ENCODE measurements at places on chromosomes 12 and 14. TPM values are rescaled to one million over a fixed set of nuclear protein-coding genes. Genes with fewer than 3 reads are reported as not detected.
A peak's percentile ranks its signal among the peaks of the same experiment; 100 is the strongest.

DNA sequence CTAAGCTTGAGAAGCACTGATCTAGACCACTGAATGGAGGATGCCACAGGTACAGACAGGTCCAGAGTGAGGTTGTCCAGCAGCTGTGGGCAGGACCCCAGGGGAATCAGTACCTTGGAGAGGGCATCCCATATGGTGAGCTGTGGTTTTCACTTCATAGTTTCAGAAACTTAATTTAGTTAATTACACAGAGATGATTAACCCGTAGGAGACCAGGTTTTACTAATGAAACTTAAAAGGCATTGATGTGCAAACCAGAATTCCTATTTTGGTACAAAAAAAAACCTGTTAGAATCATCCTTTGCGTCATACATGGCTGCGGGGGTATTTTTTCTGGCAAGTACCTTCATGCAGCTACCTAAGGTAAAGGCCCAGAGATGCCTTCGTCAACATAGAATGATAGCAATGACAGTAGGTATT is 159.3 kb downstream of the DACT1 start:
- no peak for DNase-seq

The ART4 gene
- 1.3 TPM for total RNA-seq

DNA sequence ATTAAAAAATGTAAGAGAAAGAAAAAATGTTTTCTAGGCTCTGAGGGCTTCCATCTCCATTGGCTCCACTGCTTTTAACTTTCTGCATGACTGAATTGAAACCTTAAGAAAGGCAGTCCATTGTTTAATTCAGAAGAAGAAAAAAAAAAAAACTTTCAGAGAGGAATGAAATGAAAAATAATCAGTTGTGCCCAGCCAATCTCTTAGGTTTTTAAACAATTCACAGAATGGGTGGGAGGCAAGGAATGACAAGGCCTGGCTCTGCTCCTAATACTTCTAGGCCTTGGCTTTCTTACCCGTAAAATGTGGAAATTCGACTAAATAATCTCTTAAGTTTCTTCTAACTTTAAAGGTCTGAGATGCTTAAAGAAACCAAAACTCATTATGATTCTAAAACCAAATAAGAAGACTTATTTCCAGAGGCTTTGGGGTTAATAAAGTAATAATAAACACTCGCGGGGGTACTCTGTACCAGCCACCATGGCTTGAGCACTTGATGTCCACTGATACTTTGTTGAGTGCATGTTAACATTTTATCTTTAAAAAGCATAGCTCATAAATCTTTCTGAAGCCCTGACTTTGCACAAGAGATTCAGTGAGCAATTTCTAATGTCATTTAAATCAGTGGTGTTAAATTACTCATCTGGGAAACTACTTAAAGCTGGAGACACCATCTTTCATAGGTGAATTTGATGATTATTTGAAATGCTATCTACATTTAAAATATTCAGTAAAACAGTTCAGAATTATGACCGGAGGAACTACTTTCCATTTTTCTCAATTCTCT is 49.6 kb downstream of the STON2 start:
- no peak for DNase-seq

DNA sequence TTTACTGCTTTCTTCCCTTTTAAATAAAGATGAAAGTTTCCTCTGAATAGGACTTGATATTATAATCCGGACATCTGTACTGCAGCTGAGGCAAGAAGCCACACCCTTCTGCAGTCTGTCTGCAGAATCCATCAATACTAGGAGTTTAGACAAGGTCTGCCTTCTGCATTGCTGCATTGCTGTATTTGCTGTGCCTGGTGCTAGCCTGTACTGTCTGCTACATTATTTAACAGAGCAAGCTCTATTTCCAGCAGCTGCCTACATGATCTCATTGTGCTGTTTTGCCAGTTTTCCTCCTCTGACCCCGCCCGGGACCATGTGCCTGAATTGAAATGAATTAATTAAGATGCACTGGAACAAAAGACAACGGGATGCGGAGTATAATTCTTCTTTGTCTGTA is 1.7 kb downstream of the TUBA1A start:
- peak; percentile 95 for DNase-seq

- peak; percentile 54 for DNase-seq
These were observed 64.2 kb downstream of the CLMN start for GRCh38 chr14:95255487-95255886.

DNA sequence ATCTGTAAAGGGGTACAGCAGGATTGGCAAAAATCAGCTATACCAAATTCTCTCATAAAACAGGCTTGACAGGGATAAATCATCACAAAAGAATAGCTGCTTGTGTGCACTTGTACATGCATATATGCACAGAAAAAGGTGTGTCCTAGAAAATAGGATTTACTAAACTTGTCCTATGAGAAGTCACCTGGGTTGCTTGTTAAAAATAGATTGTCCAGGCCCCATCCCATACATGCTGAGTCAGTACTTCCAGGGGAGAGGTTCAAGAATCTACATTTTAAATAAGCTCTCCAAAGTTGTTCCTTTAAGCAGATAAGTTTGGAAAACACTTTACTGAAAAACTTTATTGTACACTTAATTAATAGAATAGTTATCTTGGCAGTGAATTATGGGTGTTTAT is 123.1 kb downstream of the ANO6 start:
- no peak for DNase-seq

The NINJ2 gene
- total RNA-seq: 2.3 TPM

GRCh38 chr12:62519043-62519442 is 52.4 kb downstream of the MON2 start:
- no peak for DNase-seq

GRCh38 chr12:106289196-106289681 is 13.3 kb upstream of the TCP11L2 start:
- no peak for DNase-seq

GRCh38 chr12:120175062-120175461 is 19.5 kb downstream of the GCN1 start:
- DNase-seq: no peak

The P2RX7 gene
- 4.2 TPM for total RNA-seq

GRCh38 chr12:4243091-4243490 is 30.5 kb upstream of the CCND2 start:
- DNase-seq: no peak

GRCh38 chr14:72903716-72904115 is 9.8 kb upstream of the DPF3 start:
- no peak for DNase-seq

DNA sequence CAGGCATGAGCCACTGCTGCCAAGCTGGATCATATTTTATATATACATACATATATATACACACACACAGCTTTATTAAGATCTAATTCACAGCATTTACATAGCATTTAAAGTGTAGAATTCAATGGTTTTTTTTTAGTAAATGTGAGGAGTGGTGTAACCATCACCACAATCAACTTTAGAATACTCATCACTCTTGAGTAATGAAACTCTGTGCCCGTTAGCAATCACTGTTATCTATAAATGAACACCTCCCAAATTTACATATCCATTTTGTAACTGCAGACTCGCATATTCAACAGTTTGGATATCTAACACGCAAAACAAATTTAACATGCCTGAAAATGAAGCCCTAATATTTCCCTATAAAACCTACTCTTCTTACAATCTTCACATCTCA is 90.9 kb downstream of the PPP1R12A start:
- no peak for DNase-seq

The MARK3 gene
- total RNA-seq: 89.6 TPM

The OR6C68 gene
- total RNA-seq: not detected

DNA sequence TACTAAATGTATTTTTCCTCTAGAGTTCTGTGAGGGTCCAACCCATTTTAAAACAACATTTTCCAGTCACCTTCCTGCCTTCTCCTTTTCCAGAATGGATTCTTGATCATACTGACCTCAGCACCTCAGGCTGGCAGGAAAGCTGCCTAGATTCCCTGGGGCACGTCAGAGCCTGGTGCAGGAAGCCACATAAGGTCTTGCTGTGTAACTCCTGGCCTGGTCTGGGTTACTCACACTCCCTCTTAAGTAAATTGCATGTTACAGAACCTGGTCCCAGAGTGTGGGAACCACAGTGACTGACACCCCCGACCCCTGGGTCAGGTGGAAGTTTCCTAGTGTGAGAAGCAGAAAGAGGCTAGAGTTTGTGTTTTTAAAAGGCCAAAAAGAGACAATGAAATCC is 209.8 kb downstream of the SPTSSA start:
- DNase-seq: no peak

DNA sequence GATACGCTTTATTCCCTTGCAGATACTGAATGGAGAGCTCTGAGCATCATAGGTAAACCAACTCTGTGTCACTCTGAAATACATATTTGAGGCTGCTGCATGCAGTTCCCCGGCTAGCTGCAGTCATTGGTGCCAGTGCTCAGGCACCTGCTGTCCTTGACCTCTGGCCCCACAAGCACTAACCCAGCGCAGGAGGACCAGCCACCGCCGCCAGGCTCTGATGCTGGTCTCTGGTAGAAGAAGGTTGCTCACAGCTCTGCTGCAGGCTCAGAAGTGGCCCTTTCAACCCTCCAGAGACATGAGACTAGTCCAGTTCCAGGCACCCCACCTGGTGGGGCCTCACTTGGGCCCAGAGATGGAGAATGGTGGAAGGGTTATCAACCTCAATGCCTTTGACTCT is 34.5 kb upstream of the PTPRB start:
- DNase-seq: no peak

The IAPP gene
- total RNA-seq: not detected

- peak; percentile 92 for DNase-seq
These were observed 5.9 kb upstream of the BAZ2A start for GRCh38 chr12:56635806-56636674.
